ENCODE measurements at places on chromosomes 16 and 17.

GRCh38 chr17:3335876-3336275, 37.7 kb upstream of the OR3A1 start:
- no peak for DNase-seq

DNA sequence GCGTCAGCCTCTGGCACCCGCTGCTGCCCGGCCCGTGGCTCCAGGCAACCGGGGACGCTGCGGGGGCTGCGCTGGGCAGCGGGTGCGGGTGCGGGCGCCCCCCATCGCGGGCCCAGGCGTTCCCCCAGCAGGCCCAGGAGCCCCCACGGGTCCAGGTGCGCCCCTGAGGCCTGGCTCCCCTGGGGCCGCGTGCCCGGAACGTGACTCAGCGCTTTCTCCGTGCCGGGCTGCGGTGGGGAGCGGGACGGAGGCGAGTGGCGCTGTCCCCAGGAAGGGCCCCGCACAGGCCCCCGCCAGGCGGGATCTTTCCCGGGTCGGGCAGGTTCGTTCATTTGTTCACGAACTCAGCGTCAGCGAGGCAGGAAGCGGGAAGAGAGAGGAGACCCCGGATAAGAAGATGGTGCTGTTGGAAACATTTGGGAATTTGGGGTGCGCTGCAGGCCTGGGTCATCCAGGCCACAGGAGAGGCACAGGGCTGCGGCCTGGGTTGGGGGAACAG, 18.4 kb upstream of the EXOC7 start:
- no peak for DNase-seq

DNA sequence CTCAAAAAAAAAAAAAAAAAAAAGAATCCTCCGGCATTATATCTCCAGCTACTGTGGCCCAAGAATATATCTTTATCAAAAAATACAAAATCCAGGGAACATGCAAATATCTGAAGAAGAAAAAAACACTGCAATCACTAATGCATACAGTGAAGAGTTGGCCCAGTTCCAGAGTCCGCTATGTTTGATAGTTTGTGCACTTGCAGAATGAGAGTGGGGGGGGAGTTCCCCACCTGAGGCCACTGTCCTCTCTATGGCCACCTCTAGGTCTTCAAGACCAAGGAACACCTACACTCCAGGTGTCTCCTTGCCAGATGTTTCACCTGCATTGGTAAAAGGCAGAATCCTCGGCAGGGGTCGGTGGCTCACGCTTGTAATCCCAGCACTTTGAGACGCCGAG, 4.0 kb downstream of the ZNF785 start:
- DNase-seq: no peak

DNA sequence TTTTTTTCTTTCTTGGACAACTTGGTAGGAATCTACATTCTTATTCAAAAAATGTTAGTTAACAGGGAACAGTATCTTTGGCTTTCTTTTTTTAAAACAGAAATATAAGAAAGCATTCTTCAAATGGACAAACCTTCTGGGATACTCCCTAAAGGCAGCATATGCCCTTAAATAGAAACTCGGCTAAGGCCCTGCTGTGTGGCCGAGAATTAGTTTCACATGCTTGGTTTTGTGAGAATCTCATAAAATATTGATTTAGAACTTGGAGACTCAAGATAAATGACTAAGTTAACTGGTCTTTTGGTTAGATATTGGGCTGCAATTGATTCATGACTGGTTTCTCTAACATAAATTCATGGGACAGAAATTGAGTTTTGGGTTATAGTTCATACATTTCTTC, 359.9 kb upstream of the XYLT1 start:
- DNase-seq: no peak

GRCh38 chr16:19228575-19228974, 57.0 kb upstream of the CLEC19A start:
- no peak for DNase-seq

All from stimulated activated CD8-positive, alpha-beta memory T cell treated with anti-CD3 and anti-CD28 coated beads, Interleukin-4, amount 100 ng/mL, for 24 hours (primary cell).